Effector memory CD8-positive, alpha-beta T cell (primary cell): ENCODE measurements at places on chromosomes 1 and 21.

DNA sequence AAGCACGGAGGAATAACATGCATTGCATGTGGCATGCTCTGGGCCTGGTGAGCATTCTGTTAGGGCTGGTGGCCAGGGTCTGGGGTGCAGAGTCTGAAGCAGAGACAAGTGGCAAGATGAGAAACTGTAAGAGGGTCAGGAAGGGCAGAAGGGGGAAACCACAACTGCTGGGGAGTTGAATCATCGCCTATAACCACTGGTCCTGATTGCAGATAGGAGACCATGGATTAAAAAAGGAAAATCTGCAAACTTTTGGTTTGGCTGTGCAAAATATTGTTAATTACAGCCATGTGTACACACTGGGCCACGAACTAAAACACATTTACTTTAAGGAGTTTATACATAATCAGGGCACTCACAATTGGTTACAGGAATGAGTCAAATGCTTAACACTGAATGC lies 76.6 kb downstream of the TGFBR3 start:
- no peak for DNase-seq

GRCh38 chr1:56180520-56181190 lies 398.7 kb downstream of the PLPP3 start:
- no peak for DNase-seq

DNA sequence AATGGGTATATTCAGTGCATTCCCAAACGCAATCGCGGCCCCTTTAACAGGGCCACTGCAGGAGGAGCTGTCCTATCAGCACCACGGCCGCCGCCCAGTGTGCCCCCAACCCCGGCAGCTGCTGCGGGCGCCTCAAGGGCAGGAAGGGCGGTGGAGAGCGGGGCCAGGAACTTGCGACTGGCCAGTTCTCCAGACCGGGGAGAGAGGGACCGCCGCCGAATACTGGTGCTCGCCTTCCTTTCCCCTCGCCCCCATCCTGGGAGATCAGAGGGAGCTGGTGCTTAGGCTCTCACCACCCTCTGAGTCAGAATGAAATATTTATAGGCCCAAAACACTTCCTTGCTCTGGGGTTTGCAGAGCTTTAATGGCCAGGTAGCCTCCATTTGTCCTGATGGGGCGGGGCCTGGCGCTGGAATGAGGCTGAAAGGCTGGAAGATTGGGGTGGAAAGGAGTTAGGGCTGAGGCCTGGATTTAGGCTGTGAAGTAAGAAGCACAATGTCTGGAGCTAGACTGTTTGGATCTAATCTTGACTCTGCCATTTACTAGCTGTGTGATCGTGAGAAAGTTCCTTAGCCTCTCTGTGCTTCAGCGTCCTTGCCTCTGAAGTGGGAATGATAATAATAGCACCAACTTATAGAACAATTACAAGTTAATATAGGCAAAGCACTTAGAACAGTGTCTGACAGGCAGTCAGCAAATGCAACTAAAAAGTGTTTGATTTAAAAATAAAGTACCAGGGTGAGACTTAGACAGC lies 75.5 kb downstream of the NAV1 start:
- DNase-seq = no peak

GRCh38 chr1:227355542-227356245 lies 37.4 kb upstream of the CDC42BPA start:
- no peak for DNase-seq

- peak; percentile 9 for DNase-seq
These were observed 25.3 kb downstream of the SLC30A7 start for GRCh38 chr1:100921110-100921706.

DNA sequence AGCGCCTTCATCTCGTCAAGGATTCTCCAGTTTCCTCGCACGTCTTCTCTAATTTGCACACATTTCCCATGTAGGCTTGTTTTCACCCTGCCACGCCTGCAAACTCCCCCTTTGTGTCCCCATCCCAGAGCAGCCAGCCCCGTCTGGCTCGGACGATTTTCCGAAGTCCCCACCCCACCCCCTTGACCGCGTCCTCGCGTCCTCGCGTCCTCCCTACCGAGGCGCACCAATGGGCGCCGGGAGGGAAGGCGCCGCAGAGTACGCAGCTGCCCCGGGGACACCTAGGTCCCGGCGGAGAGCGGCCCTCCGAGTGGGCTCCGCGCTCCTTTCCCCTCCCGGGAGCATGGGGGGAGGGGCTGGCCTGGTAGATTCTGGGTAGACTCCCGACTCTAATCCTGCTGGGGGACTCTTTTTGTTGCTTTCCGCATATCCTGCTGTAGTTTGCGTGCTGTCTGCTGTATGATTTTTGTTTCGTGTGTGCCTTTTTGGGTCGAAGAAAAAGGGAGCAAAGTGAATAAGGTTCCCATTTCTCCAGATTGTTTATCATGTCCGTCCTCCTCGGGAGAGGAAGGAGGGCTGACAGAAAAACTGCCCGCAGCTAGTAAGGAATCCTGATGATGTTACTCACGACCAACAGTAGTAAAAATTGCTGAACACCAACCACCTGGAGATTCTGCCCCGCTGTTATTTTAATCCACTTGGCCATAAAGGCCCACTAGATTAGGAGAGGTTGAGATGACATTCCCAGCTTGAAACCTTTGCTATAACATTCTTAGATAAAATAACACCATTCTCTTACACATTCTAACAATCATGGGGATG lies 1.5 kb downstream of the CACHD1 start:
- DNase-seq = no peak

DNA sequence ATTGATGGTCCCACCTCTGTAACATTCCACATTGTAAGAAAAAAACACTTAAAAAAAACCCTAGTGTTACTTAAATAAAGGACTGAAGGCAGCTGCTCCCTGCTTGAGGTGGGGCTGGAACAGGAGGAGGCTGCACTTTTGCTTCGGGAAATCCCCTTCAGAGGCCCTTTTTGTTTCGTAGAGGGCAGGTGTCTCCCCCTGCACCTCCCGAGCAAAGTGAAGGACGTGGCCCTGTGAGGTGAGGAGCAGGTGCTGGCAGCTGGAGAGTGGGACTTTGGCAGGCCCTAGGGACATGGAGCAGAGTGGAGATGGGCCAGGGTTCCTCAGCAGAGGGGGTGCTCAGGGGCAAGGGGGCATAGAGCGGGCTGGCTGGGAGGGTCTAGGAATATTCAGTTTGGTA lies 33.4 kb upstream of the WNT4 start:
- DNase-seq = no peak

DNA sequence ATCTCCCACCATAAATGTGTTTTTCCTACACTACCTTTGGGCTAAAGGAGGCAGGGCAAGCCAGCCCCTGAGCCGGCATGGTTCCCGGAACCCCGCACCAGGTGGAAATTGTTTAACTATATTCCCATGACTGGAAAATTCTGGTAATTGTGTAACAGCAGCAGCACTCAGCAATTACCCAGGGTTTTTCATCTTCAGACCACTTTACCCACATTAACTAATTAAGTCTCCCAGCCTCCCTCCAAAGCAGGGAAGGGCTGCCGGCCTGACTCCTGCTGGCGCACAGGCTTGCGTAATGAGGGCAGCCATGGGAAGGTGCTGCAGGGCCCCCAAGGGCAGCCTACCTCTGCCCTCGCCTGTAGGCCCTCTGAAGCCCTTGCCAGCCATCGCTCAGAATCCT lies 140.7 kb upstream of the VAMP3 start:
- no peak for DNase-seq

- no peak for DNase-seq
These were observed 440.4 kb upstream of the ADAMTS5 start for GRCh38 chr21:27407271-27407670.

DNA sequence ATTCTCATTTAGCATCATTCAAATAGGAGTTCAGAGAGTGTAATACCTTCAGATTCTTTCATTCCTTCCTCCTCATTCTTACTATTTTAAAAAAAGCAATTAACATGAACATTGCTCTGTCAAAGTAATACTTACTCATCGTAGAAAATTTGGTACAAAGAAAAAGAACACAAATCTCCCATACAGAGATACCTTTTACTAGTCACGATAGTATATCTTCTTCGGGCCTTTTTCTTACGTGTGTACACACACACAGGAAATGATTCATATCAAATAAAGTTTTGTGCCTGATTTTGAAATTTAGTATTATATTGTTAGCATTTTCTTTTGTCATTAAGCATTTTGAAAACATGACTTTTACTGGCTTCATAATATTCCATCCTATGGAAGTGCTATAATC lies 52.9 kb downstream of the NCF2 start:
- DNase-seq = no peak

- no peak for DNase-seq
These were observed 993 bp downstream of the PDZK1 start for GRCh38 chr1:145706086-145706664.
